ENCODE measurements at places on chromosomes 5 and 9.
A peak's percentile ranks its signal among the peaks of the same experiment; 100 is the strongest.

- DNase-seq = peak; percentile 44
Measured at GRCh38 chr9:127418037-127418471, 6.1 kb upstream of the ZNF79 start.

- no peak for DNase-seq
Measured at GRCh38 chr5:132474131-132474723, 16.3 kb downstream of the IRF1 start.

GRCh38 chr5:119930490-119930889, 301.1 kb downstream of the FAM170A start:
- no peak for DNase-seq

DNA sequence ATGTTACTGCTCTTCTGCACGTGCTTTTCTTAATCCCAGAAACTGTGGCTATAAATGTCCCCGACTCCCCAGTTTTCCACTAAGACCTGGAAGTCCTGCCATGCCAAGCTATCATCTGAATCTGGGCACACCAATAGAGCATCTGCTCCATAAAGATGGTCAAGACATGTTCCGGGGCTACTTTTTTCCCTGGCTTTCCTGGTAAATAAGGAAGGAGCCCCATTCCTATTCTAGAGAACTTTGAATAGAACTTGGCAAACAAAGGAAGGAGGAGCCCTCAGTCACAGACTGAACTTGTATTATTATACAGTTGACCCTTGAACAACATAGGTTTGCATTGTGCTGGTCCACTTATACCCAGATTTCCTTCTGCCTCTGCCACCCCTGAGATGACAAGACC, 182.9 kb downstream of the CCDC192 start:
- DNase-seq = no peak

DNA sequence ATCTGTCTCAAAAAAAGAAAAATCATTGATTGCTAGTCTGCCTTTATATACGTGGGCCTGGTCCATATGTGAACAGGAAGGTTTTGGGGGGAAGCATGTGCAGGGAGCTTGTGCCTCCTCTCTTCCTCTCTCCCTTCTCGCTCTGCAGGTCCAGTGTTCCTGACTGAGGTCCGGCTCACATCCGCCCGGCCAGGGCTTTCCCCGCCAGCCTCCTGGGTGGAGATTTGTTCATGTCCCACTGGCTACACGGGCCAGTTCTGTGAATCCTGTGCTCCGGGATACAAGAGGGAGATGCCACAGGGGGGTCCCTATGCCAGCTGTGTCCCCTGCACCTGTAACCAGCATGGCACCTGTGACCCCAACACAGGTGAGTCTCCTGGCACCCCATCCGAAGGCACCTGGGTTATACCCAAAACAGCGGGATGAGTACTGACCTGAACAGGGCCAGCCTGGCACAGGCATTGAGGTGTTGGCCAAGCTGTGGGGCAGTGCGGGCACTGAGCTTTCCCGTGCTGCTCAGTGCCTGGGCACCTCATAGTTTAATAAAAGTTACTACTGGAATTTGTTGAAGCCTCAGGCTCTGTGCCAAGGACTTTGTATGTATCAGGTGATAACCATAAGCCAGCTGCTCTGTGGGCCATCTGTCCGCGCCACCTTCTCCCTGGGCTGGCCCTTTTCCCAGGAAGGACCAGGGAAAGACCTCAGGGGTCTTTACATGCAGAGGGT, 39.4 kb upstream of the AIF1L start:
- no peak for DNase-seq

DNA sequence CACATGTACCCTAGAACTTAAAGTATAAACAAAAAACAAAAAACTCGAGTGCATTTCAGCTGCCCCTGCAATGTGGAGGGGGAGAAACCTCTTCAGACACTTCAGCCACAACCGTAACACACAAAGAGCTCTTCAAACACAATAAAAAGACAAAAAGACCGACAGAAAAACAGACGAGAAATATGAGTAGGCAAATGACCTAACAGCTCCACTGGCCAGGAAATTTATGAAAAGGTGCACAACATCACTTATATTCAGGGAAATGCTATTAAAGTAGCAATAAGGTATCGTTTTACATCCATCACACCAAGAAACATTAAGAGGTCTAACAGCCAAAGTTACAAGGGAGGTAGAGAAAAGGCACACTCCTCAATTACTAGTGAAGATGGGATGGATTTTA, 6.2 kb downstream of the ZBED3 start:
- no peak for DNase-seq

DNA sequence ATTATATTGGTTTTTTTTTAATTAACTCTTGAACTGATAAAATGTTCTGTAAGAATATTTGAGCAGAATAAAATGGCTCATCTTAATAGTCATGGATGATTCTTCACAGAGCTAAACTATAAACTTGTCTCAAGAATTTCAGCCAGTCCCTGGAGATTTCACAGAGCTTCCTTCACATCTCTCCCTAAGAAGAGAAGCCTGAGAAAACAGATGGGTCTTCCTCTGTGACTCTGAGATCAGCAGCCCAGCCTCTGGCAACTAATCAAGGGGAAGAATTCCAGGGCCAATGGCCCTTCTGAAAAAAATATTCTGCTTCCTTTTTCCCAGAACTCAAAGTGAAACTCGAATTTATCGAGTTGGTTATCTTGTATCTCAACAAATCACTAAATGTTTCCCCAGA, 122.2 kb upstream of the ITGA1 start:
- no peak for DNase-seq

DNA sequence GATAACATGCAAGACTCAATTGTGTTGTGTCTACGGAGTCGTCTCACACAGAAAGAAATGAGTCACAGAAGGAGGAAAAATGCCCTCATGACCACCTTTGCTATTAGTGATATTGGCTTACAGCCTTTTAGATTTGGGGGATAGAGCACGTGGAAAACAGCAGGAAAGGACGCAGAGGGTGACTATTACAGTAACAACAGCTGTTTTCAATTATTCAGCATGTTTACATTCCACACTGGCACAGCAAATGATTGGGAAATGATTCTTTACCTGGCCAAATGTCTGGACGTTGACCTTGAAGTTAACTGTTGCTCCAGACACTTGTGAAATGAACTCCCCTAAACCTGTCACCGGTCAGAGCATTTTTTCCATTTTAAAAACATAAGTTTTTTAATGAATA, 46.8 kb downstream of the APTX start:
- no peak for DNase-seq

DNA sequence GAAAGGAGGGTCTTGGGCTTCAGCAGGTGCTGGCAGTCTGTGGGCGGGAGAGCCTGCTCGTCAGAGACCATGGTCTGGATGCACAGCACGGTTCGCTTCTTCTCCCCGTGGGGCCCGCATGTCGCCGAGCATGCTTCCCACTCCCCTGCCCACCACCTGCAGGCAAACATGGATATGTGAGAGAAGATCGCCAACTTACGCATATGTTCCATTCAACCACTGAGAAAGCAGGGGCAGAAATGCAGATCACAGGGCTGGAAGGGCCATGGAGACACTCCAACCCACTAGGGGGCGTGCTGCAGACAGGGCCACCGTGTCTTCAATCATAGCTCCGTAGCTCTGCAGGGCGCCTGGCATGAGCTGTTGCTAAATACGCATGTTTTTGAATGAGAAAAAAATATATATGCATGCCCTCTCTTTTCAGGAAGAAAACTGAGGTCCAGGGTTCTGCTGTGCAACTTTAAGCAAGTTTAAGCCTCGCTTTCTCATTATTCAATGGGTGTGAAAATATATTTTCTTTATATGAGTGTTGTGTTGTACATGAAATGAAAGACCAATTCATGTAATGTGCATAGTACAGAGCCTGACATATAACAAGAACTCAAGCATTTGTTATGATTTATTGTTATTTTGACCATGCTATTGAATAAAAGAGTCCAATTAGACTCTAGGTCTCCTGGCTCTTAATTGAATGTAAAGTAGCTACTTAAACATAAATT, 148.0 kb downstream of the TARS1 start:
- DNase-seq = peak; percentile 63

- DNase-seq = no peak
Measured at GRCh38 chr9:93291536-93292287, 107.8 kb downstream of the WNK2 start.

- DNase-seq = no peak
Measured at GRCh38 chr9:126957687-126958053, 43.1 kb downstream of the RALGPS1 start.

DNA sequence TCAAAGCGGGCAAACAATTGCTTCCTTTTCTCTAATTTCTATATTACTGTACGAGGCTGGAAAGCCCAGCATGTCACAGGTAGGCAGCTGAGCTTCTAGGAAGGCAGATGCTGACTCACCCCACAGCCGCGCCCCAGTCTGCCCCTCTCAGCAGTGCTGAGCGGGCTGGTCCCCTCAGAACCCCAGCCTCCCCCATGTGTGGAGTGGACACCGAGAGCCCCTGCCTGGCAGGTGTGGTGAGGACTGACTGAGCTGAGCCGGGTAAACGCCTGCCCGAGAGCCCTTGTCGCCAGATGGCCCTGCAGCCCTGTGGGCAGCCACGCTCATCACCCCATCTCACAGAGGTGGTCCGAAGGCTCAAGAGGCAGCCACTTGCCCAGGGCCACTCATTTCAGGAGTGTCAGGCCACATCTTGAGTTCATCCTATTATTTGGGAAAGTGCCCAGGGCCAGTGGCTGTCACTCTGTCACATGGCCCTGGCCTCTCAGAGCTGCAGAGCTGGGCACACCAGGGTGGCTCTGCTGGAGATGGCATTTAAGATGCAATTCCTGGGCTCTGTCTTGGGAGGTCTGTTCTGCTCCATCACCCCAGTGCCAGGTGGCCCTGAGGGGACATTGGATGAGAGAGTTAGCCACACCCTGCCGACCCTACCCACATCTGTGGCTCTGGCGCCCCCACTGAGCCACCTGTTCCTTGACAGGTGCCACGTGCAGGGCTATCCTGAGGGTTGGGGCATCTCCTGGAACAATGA, 12.4 kb downstream of the CARD19 start:
- no peak for DNase-seq

DNA sequence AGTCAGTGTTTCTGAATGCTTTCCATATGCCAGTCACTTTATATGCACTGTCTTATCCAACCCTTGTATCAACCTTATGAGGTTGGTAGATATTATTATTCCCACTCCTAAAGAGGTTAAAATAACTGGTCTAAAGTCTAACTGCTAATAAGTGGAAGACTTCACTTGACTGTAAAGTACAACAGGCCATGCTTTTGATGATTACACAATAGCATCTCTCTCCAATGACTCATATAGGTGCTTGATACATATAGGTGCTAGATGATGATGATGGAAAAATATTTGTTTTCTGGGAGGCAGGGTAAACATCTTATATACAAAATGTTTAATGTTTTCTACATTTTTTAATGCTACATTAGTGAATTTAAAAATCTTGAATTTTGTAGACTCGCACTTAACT, 75.9 kb upstream of the NR3C1 start:
- no peak for DNase-seq

DNA sequence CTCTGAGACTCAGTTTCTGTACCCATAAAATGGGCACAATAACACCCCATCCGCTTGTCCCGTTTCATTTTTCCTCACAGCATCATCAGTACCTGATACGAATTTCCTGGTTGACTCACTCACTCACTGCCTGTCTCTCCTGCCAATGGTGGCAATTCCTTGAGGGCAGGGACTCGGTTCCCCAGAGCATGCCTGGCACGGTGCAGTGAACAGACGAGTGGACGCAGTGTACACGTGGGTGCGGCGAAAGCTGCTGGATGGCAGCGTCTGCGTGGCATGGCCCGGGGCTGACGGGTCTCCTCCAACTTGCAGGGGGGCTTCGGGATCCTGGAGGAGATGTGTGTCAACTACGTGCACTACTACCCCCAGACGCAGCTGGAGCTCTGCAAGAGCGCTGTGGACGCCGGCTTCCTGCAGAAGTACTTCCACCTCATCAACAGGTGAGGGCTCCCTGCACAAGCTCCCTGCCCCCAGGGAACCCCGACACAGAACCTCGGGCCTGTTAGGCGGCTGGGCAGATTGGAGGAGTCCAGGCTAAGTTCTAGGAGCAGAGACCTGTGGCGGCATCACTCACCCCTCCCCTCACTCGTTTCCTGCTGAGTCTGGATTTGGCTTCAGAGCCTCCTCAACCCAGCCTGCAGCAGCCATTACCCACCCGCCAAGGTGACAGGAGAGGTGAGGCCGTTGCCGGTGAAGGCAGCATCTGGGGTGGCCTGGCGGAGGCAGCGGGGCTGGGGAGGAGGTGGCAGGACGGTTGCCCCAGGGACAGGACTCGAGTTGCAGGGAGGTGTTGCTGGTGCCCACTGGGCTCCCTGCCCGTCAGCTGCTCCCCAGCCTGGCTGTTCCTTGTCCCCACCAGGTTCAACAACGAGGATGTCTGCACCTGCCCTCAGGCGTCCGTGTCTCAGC, 20.3 kb downstream of the DBH start:
- DNase-seq = peak; percentile 84
